ENCODE measurements at places on chromosomes 6 and 20.

GRCh38 chr6:165515963-165516624, 146.9 kb downstream of the PDE10A start:
- DNase-seq: no peak

DNA sequence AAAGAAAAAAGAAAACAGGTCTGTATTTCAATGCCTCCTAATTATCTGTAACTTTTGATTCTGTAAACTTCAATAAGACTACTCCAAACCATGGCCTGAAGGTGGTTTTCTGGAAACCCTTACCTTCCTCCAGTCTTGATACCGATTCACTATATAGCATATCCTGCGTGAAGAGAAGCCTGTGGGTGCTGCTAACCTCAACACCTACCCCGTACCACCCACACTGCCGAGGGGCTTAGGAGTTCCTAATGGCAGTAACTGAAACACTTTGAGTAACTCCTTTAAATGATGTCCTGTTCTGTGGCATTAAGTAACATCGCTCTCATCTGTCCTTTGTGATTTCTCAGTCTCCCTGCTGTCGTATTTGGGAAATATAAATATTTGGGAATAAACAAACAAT, 104.5 kb upstream of the CARMIL1 start:
- no peak for DNase-seq

DNA sequence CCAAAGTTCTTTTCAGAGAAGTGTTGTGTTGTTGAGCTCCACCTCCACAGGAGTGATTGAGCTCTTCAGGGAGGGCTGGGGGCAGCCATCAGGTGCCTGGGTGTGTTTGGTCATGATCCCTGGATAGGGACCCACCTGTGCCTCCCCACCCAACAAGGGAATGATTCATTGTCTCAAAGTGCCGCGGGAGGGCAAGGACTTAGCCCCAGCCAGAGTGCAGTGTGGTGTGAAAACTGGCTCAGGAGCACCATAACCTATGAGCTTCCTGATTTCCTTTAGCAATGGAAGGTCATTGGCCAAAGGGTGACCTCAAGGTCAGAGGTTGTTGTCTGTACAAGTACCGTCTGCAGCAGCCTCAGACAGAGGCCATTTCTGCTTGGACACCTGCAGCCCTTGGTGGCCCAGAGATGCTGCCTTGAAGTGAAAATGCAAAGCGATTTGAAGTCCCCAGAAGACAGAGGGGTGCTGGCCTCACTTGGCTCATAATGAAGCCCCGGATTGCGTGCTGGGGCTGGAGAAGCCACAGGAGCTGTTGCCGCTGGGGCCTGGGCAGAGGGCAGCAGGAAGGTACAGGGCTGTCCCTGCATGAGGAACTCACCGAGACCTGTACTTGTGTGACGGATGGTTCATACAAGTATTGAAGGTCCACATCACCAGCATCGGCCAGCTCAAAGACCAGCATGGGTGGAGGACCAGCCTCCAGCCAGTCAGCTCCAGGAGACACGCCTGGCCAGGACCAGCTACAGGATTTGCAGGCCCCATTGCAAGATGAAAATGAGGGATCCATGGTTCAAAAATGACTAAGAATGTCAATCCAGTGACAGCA, 100.6 kb upstream of the DUSP22 start:
- no peak for DNase-seq

DNA sequence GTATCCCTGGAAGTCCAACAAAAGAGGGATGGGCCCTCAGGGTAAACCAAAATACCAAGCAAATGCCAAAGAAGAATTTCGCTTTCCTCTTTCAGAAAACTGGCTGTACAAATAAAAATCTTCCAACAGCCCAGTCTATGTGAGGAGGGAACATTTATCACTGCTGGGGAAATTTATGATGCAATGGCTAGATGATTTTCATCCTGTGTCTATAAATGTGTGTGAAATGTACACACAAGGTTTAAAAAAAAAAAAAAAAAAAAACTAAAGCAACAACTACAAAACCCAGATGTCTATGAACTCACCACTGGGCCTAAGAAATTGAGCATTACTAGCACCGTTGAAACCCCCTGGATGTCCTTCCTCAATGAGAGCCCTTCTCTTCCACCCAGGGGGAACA, 68.7 kb upstream of the SLC4A11 start:
- DNase-seq: no peak

DNA sequence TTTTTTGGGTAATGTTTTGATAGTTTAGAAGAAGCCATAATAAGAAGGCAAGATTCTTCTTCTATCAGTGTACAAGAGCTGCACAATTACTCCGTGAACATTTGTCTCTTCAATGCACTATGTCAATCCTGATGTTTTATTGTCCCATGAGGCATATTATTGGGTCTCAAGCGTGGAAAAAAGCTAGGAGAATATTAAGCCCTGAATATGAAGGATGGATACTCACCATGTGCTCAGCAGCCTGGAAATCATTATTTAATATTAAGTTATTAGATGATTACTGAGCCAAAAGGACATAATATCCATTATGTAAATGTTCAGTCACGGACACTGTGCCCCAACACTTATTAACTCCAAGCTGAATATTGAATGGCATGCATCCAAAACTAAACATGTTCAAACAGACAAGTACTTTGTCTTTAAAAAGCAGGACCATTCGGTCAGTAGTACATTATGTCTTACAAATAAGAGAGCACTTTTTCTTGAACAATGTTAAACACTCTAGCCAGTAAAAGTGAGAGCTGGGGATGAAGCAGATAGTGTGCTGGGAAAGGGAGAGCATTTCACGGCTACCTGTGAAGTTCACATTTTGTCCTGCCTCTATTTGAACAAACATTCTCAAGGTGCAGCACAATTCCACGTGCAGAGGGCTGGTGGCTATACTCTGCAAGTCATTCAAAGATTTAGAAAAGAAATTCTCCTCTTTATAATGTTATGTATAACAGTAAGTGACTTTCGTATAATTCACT, 70.6 kb upstream of the CNR1 start:
- no peak for DNase-seq

GRCh38 chr20:51058017-51058416, 35.1 kb upstream of the KCNG1 start:
- no peak for DNase-seq

DNA sequence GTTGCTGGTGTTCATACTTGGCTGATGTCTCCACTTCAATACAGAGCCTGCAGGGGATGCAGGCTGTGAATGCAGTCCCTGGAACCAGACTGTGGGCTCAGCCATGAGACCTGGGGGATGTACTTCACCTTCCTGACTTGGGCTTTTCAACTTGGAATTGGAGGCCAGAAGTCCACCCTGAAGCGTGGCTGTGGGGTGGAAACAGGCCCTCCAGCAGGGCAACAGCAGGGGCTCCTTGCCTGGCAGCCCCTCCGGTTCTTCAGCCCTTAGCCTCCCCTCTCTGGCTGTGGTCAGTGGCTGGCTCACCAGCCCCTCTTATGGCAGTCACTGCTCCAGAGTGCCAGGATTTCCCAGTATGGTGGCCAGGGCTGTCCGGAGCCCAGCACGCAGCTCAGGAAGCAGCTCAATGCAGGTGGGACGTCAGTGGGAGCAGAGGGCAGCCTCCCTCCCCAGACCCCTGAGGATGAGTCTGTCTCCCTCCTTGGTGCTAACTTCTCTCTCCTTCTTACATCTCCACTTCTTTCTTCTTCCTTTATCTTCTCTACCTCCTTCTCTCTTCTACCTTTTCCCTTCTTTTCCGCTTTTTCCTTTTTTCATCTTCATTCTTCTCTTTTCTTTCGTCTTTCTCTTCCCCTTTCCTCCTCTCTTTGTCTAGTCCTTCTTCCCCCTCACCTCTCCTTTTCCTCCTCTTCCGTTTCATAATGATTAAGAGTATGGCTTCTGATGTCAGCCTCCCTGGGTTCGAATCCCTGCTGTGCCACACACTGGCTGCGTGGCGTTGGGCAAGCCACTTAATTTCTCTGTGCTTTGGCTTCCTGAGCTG, 45.3 kb downstream of the SLC52A3 start:
- DNase-seq: no peak

GRCh38 chr6:36542041-36542440, 5.2 kb downstream of the STK38 start:
- no peak for DNase-seq

- peak; percentile 34 for DNase-seq
Observed at GRCh38 chr6:50791900-50792508, 26.7 kb upstream of the TFAP2B start.

DNA sequence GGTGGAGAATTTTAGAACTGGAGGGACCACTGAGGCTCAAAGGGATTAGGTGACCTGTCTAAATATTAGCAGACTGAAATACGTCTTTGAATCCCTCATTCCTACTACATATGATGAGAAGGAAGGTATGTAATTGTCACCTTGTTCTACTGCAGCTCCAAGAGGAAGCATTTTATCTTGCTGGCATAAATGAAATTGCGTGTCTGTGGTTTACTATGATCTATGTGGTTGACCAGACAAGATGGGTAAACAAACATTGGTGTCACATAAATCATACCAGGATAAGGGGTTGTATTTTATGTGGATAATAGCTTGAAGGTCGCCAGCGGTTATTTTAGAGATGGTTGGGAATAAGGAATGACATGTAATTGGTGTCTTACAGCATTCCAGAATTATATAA, 78.2 kb downstream of the LAMA4 start:
- no peak for DNase-seq

DNA sequence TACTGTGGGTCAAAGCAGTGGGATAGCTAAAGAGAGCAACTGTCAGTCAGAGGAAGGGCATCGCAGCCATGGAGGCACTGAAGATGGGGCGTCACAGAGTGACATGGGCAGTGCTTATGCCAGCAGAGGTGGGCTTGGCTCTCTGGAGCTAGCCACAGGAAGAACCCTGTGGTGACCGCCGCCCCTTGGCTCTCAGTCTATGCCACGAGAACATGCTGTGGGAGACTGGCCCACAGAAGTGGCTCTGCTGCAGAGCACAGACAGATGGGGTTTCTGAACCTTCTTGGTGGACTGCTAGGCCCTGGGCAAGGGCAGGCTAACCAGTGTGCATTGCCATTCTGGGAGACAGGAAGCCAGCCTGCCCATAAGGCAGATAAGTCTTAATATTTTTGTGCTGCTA, 290.0 kb upstream of the SUPT3H start:
- DNase-seq: no peak

- DNase-seq: peak; percentile 31
Observed at GRCh38 chr20:58981628-58982364, 740 bp downstream of the NELFCD start.

- peak; percentile 14 for DNase-seq
Observed at GRCh38 chr6:131125431-131125830, 9.8 kb upstream of the AKAP7 start.

DNA sequence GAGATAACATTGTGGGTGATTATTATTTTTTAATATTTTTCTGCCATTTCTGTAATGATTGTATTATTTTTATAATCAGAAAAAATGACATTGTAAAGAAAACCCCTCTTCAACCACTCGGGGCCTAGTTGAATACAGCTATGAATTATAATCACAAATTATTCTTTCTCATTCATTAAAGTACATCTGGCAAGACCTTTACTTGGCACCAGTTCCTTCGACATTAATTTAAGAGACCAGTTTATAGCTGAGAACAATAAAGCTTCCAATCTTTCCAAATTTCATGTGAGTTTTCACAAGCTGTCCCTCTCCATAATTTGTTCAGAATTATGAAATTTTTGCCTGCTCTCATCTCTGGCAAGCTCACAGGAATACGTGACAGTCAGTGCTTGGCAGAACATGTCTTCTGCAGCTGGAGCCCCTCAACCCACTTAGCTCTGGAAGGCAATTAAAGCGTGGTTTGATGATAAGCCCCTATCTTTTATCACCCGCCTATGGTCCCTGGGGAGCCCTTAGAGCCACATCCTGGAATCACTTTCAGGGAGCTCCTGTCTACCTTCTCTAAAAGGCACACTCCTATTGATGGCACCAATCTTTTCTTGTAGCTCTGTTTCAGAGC, 237.2 kb upstream of the PRND start:
- DNase-seq: no peak

- no peak for DNase-seq
Observed at GRCh38 chr6:156689656-156690055, 87.5 kb upstream of the ARID1B start.

DNA sequence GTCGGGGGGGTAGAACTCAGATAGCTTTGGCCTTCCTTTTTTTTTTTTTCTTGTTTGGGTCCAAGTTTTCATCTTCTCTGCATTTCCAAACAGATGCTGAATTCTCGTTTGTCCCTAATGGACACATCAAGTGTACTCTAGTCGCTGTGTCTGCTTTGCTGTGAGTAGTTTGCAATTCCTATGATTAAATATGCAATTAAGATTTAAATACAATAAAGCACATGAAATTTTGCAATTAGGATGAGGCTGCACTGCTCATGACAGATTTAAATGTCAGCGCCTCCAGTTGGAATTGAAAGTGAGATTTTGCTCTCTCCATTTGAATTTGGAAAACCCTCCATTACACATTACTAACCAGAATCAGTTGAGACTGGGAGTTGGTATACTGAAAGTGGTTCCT, 70.4 kb downstream of the PFDN4 start:
- DNase-seq: no peak

GRCh38 chr20:48661575-48662455, 166.0 kb downstream of the PREX1 start:
- no peak for DNase-seq

- DNase-seq: no peak
Observed at GRCh38 chr20:63695424-63696305, 787 bp upstream of the TNFRSF6B start.

DNA sequence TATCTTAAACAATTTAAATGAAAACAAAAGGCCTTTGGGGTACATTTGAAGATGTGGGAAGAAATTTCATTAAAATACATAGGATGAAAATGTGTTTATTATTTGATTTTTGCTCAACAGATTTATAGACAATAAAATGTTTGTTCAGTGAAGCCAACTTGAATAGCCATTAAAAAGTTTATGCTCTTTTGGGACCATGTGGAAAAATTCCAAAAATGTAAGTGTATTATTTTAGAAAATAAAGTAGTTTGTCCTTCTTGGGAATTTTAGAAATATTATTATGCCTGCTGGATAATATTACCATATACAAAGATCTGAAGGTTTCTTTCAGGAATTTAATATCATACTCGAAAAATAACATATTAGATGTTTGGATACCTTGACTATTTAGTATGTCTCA, 131.3 kb downstream of the EPM2A start:
- DNase-seq: no peak

GRCh38 chr6:11093376-11093625, 333 bp upstream of the SMIM13 start:
- no peak for DNase-seq

- DNase-seq: peak; percentile 61
Observed at GRCh38 chr6:149840345-149841075, 23.6 kb downstream of the LRP11 start.

DNA sequence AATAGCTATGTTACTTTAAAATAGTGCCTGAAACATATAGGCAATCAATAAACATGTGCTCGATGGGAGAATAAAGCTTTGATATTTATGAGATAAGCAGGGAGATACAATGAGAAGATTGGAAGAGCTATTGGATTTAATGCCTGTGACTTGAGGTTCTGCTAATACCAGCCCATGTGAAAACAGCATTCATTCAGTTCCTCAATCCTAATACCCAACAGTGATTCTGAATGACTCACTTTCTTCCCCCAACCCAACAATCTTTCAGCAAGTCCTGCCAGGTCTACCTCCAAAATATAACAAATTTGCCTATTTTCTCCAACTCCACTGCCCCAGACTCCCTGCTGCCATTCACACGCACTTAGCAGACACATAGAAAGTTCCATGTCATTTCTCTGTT, 26.6 kb upstream of the KLHL31 start:
- DNase-seq: no peak
